Stimulated activated CD4-positive, alpha-beta T cell treated with anti-CD3 and anti-CD28 coated beads, Interleukin-12 subunit alpha, Interleukin-12 subunit beta, amount 100 ng/mL, for 48 hours (primary cell): ENCODE measurements at places on chromosomes 5 and 9.
A peak's percentile ranks its signal among the peaks of the same experiment; 100 is the strongest.

DNA sequence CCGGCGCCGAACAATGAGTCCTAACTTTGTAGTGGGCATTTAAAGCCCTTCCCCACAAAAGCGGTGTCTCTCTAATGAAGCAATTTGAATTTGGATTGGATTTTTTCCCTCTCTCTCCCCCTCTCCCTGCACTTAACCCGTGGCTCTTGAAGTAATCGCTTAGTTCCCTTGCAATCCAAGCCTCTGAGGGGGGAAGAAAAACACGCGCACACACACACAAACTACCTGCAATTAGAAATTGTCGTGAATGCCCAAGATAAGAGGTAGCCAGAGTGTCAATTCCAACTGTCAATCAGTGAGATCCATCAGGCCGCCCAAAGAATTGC is 1.2 kb downstream of the LHX6 start:
- DNase-seq = no peak

- DNase-seq = peak; percentile 25
Observed at GRCh38 chr9:136170006-136170901, 34.7 kb downstream of the LHX3 start.

GRCh38 chr5:40823459-40823858 is 11.6 kb downstream of the RPL37 start:
- no peak for DNase-seq

- DNase-seq = no peak
Observed at GRCh38 chr5:133962801-133963476, 5.5 kb downstream of the C5orf15 start.

GRCh38 chr5:116756531-116756930 is 181.9 kb upstream of the SEMA6A start:
- no peak for DNase-seq

GRCh38 chr9:126297661-126298060 is 29.0 kb upstream of the MVB12B start:
- DNase-seq = no peak

GRCh38 chr5:124948754-124949275 is 202.4 kb upstream of the ZNF608 start:
- no peak for DNase-seq

DNA sequence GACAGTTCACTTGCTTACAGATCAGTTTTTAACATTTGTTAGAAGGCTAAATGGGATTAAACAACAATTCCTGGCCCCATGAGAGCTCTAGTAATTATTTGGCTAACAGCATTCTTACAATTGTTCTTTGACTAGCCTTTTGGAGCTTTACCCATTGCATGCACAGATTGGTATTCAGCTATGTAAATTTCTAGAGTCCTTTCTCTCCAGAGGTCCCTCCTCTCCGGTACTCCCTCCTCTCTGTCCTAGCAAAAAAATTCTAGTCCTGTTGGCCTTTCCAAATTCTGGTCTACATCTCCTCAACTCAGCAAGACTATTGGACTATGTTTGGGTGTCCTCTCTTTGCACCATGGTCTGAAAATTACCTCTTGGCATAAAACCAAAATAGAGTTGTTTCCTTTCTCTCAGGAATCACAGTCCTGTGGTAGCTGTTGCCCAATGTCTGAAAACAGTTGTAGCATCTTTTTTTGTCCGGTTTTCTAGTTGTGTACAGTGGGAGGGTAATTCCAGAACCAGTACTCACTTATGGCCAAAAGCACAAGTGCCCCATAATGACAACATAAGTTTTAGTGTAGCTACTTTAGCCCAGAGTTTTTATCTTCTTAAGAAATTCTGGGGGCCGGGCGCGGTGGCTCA is 18.1 kb downstream of the SAR1B start:
- DNase-seq = no peak

DNA sequence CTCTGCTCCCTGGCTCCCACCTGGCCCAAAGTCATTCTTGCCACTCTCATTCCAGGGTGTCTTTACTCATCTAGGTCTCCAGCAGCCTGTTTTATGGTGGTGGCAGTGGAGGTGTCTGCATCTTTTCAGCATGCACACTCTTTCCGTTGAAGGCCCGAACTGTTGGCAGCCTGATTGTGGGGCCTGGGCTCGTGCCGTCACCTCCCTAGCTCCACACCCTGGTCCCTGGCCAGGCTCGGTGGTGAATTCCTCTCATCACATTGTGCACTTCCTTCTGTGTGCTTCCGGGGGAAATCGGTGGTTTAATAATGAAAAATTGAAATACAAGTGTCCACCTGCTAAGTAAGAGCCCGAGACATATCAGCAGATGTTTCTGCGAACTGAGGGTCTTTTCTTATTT is 214.3 kb downstream of the TRIO start:
- DNase-seq = no peak
